Thoracic aorta (tissue), 2 donors: ENCODE measurements at places on chromosomes 4 and X. TPM values are rescaled to one million over a fixed set of nuclear protein-coding genes. Genes with fewer than 3 reads are reported as not detected.

Gene EVC2
- total RNA-seq = 24.2 TPM

GRCh38 chrX:116111934-116112595 is 58.5 kb upstream of the AGTR2 start:
- DNase-seq = no peak

GRCh38 chrX:139889760-139890159 is 43.1 kb downstream of the ATP11C start:
- DNase-seq = no peak

DNA sequence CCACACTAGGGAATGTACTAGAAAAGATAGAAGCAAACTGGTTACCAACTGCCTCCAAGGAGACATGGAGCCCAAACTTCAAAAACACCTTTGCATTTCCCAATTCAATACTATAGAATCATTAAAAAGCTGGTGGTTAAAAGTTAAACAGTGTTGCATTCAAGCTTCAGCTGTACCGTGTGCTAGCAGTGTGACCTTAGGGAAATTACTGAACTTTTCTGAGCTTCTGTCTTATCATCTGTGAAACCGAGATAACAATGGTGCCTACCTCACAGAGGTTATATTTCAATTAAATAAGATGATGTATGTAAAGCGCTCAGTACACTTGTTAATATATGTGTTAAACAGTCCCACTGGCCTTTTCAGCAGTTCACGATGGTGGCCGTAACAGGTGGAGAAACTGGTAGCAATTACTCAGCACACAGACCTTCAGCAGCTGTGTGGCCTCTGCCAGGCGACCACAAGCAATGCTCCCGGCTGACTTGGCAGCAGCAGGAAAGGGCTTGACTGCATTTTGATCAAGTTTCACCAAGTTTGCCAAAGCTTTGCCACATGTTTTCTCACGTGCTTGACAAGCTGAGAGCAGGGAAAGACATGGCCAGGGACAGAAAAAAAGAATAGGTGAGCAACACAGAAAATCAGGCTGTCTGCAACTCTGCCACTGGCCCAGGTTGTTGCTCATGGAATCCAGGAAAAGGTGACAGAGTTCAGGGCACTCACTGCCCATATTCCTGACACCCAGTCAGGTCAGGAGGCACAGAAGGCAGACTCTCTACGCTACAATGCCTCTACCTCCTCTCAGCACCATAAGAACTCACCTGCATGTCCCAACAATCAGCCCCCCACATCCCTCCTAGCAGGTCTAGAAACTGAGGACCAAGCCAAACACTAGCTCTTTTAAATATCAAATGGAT is 72.1 kb downstream of the PARM1 start:
- DNase-seq = no peak

GRCh38 chr4:179624768-179625181 is 2182.5 kb upstream of the AGA start:
- no peak for DNase-seq

GRCh38 chr4:82604522-82604921 is 42.7 kb upstream of the TMEM150C start:
- no peak for DNase-seq

DNA sequence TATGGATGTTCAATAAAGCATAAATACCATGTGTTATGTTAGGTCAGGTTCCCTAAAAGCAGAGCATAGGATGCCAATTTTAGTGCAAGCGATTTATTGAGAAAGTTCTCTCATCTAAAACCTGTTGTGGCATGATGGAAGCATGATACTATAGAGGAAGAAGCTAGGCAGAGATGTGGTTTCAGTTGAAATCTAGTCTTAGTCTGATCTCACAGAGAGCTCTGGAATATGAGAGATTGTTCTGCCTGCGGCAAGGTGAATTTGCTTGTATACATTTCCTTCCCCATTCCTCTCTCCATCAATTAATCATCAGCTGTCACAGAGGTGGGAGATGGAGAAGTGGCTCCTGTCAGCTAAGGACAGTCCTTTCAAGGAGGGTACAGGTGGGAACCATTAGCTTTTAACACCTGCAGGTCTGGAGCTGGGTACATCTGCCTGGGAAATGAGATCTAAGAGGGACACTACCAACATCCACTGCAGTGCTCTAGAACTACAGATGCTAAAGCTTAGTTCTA is 252.4 kb downstream of the CFAP299 start:
- no peak for DNase-seq

- no peak for DNase-seq
These were observed 171.1 kb upstream of the PITX2 start for GRCh38 chr4:110793890-110794554.

DNA sequence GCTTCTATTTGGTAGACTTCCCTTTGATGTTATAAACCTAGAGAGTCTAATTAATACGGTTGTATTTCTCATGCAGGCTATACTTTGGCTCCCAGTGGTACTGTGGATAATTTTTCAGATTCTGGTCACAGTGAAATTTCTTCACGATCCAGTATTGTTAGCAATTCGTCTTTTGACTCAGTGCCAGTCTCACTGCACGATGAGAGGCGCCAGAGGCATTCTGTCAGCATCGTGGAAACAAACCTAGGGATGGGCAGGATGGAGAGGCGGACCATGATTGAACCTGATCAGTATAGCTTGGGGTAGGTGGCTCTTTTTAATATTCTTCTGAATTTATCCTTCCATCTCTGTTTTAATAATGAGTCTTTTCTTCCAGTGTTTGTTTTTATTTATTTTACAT is 249.7 kb downstream of the RAPGEF2 start:
- no peak for DNase-seq

DNA sequence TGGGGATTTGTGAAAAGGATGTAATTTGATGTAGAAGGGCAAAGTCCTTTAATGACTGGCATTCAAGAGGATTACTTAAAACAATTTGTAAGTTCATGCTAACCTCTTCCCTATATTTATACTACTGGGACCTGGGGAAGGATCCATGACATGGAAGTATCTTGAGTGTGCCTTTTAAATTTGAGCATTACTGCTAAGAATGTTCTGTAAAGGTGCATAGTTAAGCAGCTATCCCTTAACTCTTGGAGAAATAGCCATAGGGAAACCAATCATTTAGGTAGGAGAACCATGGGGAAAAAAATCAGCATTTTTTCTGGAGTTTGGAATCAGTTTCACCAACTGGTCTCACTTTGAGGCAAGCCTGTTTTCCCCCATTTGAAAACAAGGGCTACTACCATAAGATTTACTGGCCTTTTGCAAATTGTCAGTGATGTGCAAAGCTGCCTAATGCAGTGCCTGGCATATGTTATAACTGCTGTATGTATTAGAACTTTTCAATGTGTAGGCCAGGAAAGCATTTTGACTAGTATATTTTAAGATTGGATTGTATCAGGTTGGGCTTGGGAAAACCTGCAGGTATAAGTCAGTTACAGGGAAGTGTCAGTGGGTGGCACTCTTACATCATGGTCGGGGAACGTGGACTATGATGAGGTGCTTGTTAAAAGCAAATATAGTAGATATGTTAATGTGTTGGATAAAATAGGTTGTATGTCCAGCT is 72.1 kb downstream of the PRSS12 start:
- DNase-seq = no peak
